AML-193 (cell line): ENCODE measurements at places on chromosomes 7 and 10.

DNA sequence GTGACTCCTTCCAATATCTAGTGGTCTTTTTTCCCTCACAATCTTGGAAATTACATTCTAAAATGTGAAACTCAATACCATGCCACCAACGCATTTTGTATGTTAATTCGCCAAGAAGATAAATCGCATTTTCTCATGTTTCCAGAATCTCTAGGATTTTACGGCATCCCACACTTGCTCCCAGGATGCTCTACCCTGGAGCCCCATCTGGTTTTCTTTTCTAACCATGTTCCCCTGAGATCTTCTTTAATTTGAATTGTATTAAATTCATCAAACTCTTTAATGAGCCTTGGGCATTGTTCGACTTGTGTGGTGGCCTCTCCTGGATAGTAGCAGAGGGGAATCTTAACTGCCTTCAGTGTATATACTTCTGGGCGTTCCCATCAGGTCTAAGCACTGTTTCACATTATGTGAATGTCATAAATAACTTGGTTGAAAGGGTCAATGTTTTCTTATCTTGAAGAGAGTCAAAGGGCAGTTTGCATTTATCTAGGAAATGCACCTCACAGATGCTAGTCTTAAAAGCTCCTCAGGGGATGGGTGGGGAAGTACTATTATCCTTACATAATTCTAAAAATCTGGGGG, 169.1 kb upstream of the MEOX2 start:
- DNase-seq: no peak

DNA sequence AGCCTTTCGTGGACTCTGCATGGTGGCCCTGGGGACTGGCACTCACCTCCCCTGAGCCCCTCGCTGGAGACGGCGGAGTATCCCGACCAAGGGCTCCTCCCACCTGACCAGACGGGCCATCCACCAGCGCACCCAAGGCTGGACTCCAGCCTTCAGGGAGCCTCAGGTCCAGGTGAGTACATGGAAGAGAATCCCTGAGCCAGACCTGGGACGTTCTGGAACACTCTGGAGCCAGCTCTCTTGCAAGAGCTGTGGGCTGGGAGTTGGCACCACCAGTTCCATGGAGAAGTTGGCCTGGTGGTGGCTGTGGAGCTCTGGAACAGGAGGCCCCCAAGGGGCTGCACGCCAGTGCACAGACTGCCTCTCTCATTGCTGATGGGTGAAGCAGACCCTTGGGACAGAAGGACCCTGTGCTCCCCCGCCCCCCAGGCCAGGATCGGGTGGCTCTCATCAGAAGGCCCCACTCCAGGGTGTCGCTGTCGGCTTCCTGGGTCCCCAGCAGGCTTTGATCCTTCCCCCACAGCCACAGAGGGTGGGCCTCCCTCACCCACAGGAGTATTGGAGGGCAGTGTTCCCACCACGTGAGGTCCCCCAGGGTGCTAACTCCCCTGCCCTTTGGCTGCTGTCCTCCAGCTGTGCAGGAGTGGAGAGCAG, 189.9 kb downstream of the EBF3 start:
- DNase-seq: no peak

DNA sequence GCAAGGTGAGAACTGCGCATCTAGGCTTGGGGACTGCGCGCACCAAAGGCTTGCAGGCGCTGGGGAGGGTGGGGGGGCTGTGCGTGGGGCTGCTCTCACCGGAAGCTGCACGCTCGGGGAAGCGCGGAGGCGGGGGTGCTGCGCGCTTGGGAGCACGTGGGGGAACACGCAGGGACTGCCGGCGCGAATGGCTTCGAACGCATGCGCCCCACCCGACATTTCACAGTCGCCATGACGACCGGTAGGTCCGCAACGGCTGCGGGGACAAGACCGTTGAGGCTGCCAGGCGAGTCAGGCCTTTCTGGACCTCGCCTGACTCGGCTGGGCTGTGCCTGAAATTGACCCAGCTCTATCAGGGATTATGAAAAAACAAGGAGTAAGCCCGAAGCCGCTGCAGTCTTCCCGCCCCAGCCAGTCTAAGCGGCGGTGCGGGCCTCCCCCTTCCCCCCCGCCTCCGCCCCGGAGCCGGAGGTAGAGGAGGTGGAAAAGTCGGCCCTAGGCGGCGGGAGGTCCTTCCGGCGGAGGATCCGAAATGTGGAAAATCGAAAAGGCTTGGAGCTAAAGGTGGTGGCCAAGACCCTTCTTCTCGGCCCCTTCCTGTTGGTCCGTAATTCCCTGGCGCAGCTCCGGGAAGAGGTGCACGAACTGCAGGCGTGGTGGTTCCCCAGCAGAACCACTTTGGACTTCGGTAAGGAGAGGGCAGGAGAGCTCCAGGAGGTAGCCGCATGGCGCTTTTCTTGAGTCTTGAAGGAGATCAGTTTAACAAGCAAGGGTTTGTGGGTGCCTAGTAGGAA, 34.9 kb upstream of the STEAP1 start:
- no peak for DNase-seq

DNA sequence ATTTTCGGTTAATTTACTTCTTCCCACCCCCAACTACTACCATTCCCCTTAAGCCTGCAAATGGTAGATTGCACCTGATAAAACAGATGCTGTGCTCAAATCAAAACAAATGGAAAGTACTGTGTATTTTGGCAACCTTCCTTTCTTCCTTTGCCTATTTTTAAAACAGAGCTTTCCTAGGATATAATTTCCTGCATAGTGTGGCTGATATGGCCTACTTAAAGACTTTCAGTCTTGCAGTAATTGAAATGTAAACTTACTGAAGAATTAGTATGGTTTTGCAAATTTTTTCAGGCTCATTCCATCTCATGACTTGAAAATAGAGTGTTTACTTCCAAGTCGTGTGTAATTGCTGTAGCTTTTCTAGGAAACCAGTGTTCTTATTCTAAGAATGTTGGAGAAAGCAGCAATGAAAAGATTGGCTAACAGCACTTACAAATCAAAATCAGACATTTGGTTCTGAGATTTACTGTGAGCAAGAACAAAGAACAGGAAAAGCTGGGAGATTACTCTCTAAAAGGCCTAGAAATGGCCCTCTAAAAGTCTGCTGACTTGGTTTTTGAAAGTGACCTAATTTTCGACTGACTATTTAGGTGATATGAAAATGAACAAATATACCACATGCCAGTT, 52.0 kb downstream of the REEP3 start:
- DNase-seq: no peak

DNA sequence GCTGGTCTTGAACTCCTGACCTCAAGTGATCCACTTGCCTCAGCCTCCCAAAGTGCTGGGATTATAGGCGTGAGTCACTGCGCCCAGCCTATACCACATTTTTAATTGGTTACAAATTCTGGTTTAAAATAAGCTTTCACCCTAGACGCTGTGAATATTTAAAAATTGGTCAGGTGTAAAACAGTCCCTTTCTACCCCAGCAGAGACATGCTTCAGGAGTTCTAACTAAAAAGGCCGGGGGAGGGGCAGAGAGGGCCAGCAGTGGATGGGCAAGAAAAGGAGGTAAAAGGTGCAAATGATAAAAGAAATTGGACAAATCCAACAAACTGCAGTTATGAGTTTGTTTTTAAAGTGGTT, 70.0 kb downstream of the WAPL start:
- DNase-seq: no peak

DNA sequence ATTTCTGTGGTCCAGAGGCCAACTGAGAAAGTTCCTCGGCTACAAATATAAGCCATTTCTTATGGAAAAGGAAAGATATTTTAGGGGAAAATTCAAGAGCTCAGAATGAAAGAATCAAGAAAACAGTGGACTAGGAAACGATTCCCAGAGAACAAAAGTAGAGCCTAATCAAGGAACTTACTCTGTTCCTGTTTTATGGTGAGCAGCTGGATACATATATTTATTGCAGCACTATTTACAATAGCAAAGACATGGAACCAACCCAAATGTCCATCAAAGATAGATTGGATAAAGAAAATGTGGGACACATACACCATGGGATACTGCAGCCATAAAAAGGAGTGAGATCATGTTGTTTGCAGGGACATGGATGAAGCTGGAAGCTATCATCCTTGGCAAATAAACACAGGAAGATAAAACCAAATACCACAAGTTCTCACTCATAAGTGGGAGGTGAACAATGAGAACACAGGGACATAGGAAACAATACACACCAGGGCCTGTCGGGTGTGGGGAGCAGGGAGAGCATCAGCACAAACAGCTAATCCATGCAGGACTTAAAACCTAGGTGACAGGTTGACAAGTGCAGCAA, 298.7 kb downstream of the THSD7A start:
- DNase-seq: no peak

DNA sequence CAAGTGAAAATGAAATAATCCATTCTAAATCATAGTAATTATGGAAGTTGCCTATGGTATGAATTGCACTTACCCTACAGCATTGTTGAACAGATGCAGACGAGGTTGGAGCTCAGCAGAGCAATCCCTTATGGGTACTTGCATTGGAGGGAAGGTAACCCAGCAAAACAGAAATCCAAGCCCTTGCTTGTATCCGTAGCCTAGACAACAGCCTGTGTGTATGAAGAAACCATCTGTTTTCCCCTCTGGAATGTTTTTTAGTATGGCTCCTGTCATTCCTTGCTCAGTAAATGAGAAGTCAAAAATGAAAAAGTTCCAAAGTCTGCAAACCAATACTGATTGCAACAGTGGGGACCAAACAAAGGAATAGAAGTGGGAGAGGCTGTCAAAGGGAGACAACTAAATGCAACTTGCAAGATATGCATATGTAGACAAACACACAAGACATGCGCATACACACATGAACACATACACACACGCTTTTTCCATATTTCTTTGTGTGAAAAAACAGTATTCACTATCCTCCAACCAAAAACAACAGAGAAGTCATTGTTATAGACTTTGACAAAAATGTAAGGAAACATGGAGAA, 260.8 kb downstream of the DYNC1I1 start:
- no peak for DNase-seq

GRCh38 chr7:77838929-77839491, 40.4 kb downstream of the PHTF2 start:
- DNase-seq: no peak

GRCh38 chr7:43586251-43586900, 3.5 kb downstream of the STK17A start:
- no peak for DNase-seq

DNA sequence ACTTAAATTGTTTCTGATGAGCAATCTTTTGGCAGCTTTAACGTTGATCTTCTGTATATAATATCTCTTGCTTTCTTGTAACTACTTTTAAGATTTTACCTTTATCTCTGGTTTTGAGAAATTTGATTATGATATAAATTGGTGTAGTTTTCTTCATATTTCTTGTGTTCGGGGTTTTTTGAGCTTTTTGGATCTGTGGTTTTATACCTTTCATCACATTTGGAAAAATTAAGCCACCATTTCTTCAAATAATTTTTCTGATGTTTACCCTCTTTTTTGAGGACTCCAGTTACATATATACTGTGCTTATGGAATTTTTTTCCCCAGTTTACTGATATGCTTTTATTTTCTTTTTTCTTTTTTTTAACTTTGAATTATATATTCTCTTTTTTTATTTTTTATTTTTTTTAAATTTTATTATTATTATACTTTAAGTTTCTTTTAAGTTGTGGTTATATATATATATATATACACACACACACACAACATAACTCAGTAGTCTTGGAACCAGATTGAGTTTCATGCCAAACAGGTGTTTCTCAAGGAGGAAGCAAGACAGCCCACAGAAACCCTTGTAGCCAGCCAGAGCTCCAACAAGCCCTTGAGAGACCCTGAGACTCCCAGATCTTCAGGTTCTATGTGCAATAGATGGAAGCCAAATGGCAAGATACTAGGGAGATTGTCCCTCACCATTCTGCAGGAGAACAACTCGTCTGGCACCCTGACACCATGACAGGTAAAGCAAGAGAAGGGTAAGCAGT, 27.5 kb upstream of the NME8 start:
- no peak for DNase-seq

DNA sequence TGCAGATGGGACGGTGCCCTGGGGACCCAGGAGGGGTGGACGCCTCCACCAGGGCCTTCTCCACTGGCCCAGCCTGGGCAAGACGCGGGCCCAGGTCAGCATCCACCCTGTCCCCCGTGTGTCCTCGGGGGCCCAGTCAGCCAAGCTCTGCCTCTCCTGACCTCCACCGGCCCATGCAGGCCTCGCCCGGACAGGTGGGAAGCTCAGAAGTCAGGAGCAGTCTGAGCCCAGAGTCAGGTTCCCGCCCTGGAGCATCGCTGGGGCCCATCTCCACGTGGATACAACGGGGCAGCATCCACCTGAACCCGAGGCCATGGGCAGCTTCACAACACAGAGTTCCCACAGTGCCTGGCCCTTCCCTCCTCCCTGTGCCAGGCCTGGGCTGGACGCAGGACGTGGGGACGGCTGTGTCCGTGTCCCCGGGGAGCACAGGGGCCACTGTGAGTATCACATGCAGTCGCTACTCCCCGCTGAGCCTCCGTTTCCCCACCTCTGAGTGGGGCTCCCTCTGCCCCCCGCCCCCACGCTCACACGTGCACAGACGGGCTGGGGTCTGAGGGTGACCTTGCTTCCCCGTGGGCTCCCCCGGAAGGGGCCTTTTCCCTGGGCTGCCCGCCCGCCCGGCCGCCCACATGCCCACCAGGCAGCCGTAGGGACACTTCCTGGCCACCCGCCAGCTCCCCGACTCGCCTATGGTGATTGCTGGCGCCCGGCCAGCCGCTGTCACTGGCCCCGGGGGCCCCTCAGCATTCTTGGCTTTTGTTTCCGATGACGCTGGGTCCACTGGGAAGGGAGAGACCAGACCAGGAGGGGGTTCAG, 64.3 kb downstream of the PDGFA start:
- DNase-seq: no peak

DNA sequence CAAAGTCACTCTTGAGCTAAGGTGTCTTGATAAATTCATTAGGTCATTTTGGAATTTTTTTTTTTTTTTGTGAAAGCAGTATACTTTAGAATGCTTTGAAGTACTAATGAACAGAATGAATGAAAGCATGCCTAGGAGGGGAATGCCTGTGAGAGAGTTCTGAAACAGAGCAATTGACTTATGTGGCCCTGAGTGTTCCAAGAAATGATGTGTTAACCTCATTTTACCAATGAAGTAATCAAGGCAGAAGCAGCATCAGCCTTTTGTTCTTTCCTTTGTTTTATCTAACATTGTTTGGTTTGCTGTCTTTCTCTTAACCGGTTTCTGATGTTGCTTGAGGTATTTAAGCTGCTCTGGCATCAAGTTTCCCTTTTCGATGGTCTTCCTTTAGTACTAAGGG, 154.6 kb upstream of the HGF start:
- no peak for DNase-seq

DNA sequence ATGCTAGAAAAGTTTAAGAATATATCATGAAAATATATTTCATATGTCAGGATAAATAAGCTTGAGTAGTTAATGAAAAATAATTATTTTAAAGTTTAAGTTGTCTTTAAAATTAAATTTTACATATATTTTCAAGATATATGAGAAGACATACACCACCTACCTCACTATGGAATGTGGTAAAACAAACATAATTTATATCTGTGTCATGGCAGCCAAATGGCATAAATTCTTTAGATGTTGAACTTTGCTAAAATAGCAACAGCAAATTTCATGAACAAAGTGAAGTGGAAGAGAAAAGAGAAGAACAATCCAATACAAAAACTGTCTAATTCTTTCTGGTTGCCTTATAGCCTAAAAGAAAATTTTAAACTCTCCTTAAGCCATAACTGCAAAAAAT, 39.6 kb upstream of the SLC16A12 start:
- DNase-seq: no peak

GRCh38 chr7:17131983-17132655, 166.3 kb upstream of the AHR start:
- DNase-seq: no peak
